NCI-H1436 treated with DMSO at 0.1 percent for 48 hours (cell line): ENCODE measurements at places on chromosomes 3 and 15.

DNA sequence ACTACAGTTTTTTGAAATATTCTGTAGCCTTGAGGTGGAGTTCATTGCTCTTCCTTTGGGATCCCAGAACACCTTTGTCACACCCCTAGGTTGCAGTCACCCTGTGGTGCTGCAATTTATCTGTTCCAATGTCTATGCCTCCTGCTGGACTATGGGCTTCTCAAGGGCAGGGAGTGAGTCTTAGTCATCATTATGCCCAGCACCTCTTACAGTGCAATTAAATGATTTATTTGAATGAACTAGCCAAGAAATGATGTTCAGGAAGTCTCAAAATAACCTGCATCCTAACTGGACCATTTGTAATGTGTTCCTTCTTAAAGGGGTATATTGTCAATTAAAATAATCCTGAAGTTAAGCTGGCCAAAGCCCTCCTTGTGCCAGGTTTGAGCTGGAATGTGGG lies 28.5 kb downstream of the SHC4 start:
- no peak for DNase-seq

DNA sequence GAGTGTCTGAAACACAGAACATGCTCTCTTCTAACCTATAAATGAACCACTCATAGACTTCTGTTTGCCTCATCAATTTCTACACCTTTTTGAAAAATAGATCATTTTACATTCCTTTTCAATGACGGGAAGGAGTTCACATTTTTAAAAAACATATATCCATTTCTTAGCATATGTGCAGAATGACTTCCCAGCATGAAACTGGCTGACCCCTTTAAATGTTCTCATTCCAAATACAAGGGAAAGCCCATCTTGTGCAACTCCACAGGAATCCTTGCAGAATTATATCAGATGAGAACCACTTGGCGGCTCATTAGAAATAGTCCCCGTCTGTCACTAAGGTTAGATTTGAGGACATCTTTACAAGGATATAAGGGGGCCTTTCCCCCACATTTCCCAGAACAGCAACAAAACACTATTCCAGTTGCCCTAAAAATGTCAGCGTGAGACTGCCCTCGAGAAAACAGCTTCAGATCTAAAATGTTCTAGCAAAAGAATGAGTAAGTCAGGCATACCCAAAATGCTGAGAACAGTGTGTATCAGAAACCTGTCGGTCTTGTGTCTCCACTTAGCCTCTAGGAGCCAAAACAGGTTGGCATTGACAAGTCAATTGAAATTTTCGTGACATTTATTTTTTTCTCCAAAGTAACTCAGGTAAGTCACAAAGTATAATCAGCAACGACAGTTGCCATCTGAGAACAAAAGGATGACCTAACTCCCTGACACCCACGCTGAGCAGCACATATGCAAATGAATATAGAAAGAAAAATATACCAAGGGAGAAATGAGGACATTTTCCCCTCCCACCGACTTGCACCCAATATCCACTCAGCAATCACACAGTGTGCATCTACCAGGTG lies 63.1 kb downstream of the FOXP1 start:
- no peak for DNase-seq

- no peak for DNase-seq
Measured at GRCh38 chr3:79063624-79064023, 704.2 kb downstream of the ROBO1 start.

GRCh38 chr15:74565381-74566085 lies 24.5 kb downstream of the ARID3B start:
- DNase-seq = no peak
